ENCODE measurements at places on chromosomes 5 and 9. TPM values are rescaled to one million over a fixed set of nuclear protein-coding genes. Genes with fewer than 3 reads are reported as not detected.

DNA sequence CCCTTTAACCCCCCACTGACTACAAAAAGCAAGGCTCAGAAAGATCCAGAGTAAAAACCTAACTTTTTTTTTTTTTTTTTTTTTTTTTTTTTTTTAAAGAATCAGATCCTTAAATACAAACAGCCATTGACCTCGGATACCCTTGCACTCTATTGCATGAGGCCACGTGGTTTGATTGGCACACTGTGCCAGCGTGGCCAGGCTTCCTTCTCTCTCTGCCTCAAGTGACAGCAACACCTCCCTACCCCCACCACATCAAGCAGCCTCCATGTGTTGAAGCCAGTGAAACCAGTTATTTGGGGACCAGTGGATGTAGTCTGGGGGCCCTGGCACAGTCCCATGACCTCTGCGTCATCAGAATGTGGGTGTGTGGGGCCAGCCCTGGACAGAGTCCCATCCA is 71.4 kb downstream of the OTULIN start:
- no peak for DNase-seq

Gene SOHLH1
- total RNA-seq: not detected

GRCh38 chr5:140575309-140575708 is 10.7 kb downstream of the SLC35A4 start:
- no peak for DNase-seq

DNA sequence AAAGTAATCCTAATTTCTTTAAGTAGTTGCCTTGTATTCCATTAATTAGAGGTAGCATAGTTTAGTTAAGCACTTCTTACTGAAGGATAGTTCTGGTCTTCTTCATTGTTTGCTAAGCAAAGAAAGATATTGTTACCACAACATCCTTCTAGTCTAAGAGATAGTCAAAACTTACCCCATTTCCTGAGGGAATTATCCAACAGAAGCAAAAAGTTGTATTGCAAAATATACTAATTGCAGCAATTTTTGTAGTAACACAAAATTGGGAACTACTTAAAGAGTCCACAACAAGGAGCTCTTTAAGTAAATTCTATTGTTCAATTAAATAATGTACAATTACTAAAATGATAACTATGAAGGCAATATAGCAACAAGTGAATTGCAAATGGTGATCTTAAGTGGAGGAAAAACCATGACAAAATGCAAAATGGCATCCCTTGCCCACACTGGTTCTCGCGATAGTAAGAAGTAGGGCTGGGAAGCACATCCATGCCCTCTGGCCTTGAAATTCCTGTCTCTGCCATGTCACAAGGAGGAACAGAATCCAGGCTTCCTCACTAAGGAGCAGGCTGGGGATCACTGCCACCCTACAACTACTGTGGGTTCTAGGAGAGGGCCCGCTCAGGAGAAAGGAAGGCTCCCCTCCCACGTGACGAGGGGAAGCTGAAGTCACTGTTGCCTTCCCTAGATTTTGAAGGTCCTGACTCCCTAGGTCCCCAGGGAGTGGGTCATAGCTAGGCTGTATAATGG is 23.3 kb upstream of the MEGF9 start:
- DNase-seq: no peak

DNA sequence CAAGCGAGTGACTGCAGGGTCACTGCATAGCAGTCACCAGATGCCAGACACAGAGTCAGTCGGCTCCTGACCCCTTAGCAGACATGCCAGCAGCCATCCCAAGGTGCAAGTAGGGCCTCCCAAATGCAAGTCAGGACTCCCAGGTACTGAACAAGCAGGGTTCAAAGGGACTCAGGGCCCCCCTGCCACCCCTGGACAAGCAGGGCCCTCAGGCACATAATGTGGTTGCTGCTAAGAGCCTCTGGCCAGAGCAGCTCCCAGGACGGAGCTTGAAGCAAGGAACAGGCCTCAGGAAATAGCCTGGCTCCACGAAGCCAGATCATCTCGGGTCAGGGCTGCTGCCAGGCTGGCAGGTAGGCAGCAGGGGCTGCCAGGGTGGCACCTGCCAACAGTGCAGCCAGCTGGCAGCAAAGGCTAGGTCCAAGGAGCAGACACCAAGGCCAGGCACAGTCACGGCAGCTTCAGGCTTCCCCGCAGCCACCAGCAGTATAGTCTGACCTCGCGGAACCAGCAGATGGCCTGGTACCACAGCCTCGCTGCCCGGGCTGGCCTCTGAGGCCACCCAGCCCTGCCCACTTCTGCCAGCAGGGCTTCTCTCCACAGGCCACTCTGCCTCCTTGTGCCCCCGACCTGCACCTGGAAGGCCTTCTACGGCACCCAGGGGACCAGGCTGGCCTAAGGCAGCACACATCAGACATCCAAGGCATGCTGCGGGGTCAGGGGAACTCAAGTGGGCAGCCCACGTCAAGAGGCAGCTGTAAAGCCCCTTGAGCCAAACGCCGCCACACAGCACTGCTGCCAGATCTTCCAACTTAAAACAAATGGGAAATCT is 7.4 kb downstream of the EEIG1 start:
- DNase-seq: no peak

Gene PHF24
- 0.48 TPM for total RNA-seq

Gene IFNA13
- not detected for total RNA-seq

DNA sequence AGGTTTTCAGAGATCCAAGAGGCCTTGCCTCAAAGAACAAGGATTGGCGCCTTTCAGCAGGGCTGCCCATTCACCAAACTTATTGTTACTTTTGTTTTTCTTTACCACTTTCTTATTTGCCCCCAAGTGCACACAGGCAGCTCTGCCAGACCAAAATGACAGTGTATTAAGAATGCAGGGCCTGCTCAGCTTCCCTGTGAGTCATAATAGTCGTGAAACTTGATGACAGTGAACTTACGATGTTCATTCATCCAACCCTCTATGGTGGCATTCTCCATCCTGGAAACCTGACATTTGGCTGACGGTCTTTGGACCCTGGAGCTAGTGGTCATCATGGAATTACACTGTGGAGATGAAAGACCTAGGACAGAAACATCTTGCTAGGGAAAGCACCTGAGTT is 44.3 kb downstream of the UBE2QL1 start:
- DNase-seq: no peak

Gene PCA3
- not detected for total RNA-seq

Gene SLC35D2
- total RNA-seq: 27.2 TPM

DNA sequence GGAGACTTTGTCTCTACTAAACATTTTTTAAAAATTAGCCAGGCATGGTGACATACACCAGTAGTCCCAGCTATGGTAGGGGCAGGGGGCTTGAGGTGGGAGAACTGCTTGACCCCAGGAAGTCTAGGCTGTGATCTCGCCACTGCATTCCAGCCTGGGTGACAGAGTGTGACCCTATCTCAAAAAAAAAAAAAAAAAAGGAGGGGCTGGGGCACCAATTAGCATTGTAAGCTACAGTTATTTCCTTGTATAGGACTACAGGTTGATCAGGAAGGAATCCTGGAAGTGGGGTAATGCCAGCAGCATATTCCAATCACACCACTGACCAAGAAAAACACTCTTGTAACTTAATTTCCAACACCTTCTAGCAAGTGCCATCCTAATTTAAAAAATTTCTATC is 32.1 kb downstream of the PWWP2A start:
- no peak for DNase-seq

DNA sequence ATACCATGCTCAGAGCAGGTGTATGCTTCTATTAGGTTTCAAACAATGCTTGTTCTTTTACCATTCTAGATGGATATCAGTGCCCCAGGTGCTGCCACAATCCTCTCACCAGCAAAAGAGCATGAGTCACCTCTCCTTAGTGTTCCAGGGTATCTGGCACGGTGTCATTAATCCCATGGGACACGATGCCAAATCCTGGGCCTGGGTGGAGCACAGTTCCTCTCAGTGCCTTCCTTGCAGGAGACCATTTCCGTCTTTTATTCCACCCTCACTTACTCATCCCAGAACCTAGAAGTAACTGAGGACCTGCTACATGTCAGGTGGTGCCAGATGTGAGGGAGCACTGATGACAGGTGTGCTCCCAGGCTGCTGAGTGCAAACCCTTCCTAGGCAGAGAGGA is 1.3 kb upstream of the OR13J1 start:
- no peak for DNase-seq
